ENCODE measurements at places on chromosomes 7 and 10.

GRCh38 chr10:112779025-112779770, 170.8 kb upstream of the TCF7L2 start:
- DNase-seq = no peak

- peak; percentile 52 for DNase-seq
These were observed 448.5 kb upstream of the ANKRD30A start for GRCh38 chr10:36676756-36677430.

- DNase-seq = no peak
These were observed 49.4 kb upstream of the CTBP2 start for GRCh38 chr10:125209591-125210355.

GRCh38 chr10:78740976-78741915, 327.5 kb upstream of the ZMIZ1 start:
- DNase-seq = no peak

DNA sequence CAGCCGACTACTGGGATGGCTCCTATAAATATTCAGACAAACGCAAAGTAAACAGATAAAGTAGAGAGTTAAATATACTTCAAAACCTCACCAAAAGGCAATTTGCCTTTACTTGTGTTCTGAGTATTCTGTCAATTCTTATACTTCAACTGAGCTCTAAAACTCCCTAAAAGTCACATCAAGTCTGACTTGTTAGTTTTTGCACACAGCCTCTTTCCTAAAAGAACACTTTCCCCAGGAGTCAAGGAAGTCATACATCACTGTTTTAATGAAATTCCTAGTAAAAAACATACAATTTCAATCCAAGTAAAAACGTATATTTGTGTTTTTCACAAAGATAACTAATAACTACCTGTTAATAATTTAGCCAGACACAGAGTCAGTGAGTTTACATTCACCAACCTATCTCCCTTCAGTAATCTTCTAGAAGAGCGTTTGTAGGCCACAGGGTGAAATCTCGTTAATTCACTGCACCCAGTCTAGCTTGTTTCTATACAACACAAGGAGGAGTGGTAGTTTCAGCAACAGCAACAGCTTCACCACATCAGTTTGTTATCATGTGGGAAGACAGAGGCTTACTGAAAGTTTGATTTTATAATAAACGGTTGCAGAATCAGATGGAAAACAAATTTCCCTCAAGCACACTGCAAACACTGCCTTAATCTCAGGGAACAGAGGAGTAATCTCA, 2.7 kb downstream of the COBL start:
- no peak for DNase-seq

DNA sequence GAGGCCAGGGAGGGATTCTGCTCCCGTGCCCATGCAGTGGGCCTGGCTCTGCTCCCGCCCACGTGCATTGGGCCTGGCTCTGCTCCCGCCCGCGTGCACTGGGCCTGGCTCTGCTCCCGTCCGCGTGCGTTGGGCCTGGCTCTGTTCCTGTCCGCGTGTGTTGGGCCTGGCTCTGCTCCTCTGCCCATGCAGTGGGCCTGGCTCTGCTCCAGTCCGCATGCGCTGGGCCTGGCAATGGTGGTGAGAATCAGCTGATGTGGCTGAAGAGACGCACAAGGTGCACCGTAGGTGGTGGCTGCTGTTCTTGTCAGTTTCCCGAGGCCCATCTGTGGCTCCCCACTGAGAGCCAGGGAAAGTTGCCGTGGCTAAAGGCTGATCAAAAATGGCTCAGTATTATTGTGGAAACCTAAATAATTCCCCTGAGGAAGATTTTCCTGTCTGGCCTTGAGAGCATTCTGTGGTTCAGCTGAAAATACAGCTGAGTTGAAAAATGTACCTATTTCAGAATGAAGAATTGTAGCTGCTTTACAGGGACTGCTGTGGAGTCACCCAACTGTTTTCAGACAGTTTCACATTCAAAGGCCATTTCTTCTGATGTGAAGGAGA, 572.4 kb downstream of the GLRX3 start:
- DNase-seq = no peak

DNA sequence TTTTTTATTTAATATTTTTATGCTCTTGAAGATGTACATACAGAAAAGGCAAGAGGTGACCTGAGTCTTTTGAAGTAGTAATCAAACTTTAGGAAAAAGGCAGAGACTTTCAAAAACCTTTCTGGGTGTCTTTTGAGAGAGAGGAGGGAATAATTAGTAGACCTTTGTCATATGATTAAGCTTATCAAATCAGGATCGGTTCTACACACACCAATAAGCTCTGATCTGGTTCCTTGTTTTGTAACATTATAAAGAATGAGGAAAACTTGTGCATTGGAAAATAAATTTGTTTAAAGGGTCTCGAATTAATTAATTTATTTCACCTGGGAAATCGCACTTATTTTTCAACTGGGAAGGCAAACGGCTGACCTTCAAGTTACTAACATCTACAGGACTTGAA, 11.9 kb downstream of the TWIST1 start:
- no peak for DNase-seq

GRCh38 chr10:83680470-83680891, 458.8 kb upstream of the GHITM start:
- no peak for DNase-seq

DNA sequence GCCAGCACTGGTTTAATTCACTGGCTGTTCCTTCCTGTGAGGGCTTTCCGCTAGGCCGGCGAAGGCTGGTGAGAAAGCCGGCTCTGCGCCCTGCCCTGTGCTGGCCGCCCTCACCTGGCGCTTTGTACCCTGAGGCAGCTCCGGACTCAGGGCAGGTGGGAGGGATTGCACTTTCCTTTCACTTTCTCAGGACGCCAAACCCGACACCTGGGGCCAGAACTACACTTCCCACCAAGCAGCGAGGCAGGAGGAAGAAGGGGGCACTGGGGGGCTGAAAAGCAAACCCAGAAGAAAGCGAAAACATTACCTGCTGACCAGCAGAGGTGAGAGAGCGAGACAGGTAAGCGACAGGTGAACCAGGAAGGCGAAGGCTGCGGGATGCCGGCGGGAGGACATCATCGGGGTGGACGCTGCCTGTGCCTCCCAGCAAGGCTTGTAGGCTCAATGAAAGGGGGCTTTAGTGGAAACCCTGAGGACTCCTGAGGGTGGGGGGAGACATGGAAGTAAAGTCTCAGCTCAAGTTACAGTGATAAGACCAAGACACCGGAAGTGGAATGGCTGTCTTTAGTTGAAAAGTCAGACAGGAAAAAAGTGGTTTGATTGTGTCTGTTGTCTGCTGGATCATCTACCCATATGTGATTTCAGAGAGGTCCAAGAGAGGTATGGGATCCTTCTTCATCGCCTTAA, at the start of gene RAB19:
Gene RAB19 (plus strand): TSS at position 181 of the 687 bp plus-strand sequence. CDS start 3,589 bp downstream, outside the sequence.
- DNase-seq = no peak

DNA sequence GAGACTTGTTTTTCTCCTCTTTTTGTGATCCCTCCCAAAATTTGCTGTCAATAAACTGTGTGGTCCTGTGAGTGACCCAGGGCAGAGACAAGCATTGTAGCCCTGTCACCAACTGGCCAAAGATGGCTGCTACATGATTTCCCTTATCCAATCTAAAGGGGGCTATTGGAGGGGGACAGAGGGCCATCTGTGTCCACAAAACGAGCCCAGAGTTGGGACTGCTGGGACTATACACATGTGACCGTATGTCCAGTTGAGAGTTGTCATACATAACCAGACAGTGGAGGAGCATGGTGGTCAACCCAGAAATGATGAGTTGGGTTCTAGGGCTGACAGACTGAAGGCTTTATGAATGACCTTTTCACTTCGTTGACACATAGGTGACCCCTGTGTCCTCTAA, 55.3 kb upstream of the SDK1 start:
- DNase-seq = no peak

DNA sequence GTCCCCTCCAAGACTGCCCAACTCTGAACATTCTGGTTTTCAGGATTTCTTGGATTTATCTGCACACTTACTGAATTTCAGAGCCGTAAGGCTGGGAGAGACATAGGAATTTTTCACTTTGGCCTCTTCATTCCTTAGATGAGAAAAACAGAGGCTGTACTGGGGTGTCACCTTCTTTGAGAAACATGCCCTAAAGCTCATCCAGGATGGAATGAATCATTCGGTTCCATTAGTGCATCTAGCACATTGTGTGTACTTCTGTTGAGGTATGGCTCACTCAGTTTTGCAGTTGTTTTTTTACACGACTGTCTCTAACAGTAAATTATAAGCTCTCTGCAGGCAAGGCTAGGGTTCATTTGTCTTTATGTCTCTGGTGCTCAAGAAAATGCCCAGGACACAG, 383.4 kb downstream of the GATA3 start:
- DNase-seq = no peak

- DNase-seq = peak; percentile 92
These were observed 41.1 kb downstream of the ZC3HC1 start for GRCh38 chr7:130009848-130010688.

DNA sequence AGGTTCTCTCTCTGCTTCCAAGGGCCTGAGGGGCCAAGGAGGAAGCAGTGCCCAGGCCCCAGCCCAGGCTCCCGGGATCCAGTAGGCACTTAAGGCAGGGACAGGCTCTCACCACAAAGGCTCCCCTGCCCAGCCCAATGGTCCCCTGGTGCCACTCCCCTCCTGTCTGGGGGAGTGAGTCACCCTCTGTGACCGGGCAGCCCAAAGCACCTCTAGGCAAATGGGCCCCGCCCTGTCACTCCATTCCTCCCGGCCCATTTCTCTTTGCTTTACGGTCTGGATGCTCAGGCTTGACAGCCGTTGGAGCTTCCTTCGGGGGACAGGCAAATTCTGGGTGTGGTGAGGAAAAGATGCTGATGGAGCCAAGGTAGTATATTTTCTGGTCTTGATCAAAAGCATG, at the start of gene CALHM3:
Gene CALHM3 (minus strand): TSS at position 106 of the 400 bp plus-strand sequence. CDS start 208 bp downstream, outside the sequence.
- DNase-seq = no peak

DNA sequence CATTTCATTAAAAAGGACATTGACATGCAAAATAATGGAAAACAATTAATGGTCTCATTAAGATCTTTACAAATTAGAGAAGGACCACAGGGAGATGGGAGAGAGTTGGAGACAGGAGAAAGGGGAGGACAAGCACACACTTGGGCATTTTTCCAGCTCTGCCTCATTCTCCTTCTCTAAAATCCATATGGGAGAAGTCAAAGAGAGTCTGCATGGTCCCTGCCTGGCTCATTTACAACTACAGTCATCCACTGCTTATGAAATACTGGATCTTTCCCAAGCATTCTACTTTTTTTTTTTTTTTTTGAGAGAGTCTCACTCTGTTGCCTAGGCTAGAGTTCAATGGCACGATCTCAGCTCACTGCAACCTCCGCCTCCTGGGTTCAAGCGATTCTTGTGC, 518.9 kb upstream of the CELF2 start:
- peak; percentile 76 for DNase-seq

DNA sequence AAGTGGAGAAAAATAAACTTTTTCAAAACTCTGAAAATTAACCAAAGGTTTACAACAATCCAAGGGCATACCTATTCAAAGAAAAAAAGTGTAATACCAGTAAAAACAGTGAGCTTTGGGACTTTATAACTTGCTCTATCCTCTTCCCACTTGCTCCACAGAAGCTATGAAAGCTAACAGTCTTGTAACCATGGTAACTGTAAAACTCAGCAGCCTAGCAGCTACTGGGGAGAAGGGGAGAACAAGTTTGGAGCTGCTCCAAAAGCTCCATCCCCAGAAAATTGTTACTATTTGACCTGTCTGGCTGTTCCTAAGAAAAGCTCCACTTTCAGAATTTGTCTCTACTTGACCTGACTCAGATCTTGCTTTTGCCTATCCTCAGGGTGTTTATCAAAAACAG, 191.5 kb downstream of the OTUD1 start:
- DNase-seq = no peak

- DNase-seq = no peak
These were observed 261.3 kb downstream of the ELFN1 start for GRCh38 chr7:1931256-1931950.

- peak; percentile 97 for DNase-seq
These were observed 53.4 kb upstream of the CAMK2B start for GRCh38 chr7:44378744-44379143.

All from HCEC 1CT (cell line).